ENCODE measurements at places on chromosomes 7 and 10.

DNA sequence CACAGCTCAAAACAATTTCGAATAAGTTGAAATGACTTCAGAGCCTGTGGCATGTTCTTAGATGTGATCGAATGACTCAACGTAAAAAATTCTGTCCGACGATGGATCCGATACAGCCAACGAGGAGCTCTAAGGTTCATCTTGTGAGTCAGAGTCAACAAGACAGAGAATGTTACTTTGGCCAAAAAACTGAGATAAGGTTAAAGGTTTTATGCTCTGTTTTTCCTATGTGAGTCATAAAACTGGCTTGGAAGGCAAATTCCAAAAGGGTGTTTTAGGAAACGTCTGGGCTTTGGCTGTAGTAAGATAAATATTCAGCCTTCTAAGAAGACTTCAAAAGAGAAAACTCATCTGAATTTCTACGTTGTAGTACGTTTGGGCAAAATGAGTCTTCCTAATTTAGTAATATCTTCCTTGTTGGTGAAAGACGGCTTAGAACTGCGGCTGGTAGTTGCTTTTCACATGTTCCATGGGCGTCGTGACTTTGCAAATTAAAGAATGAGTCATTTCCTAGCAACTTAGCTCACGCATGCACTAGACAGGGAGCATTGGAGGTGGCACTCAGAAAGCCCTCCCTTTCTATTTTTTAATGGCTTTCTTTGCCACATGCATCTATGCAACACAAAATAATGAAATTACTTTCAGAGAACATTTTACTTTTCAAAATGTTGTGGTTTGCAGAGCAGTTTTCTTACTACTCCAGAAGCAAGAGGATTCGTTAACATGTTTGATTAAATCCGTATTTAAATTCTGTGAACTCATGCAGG is 28.2 kb downstream of the PFKP start:
- DNase-seq: no peak

GRCh38 chr7:904847-905246 is 28.5 kb downstream of the GET4 start:
- DNase-seq: no peak

- no peak for DNase-seq
Measured at GRCh38 chr10:19921300-19922140, 105.3 kb downstream of the PLXDC2 start.

GRCh38 chr7:22635349-22635748 is 91.7 kb upstream of the IL6 start:
- no peak for DNase-seq

DNA sequence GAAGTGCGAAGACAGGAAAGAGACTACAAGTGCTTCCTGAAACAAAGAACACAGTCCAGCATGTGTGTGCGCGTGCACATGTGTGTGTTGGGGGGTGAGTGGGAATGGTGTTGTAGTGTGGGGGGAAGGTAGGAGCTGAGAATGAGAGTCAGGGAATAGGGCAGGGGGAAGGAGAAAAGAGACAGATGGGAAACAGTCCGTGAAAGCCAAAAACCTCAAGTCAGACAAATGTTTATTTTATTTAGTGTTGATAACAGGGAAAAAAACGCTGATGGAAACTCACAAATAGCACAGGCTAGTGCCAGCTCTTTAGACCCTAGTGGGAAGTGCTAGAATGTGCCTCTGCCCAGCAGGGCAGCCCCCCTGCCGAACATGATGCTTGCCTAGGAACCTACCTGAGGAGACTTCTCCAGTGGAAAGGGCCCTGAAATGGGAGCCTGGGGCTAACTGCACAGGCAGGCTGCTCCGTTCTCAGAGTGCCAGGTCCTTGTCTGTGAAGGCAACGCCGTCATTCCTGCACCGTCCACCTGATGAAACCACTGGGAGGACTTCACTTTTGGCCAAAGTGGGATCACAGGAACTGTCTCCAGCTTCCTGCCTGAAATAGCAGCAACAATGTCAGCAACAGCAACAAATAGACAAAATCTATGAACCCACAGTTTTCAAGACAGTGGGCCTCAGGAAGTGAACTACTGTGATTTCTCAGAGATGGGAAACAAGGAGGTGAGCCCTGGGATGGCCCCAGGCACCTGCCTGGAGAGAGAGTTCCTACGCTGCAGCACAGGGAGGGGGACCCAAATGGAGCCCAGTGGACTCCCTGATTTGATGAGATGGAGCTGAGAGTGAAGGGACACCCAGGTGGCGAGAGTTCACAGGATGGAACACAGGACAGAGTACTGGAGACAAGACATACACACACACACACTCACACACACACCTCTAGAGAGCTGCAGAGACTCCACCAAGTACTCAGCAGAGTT is 379.7 kb downstream of the RPS24 start:
- no peak for DNase-seq

DNA sequence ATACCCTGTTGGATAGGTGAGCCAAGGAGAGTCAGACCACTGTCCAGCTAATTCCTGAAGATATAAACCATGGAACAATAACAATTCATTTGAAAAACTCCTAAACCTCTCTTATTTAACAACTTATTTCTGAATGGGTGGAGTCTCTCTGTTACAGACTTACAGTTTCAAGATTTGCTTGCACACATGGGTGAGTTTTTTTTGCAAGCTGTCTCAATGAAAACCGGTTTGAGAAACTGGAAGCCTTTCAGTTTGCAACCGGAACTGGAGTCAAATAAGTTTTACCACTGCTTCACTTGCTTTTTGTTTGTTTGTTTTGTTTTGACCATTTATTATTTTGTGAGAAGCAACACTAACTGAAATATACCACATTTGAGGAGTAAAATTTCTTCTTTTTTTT is 243.8 kb downstream of the MTERF1 start:
- no peak for DNase-seq

GRCh38 chr10:72461085-72461484 is 106.4 kb upstream of the DNAJB12 start:
- DNase-seq: no peak

GRCh38 chr7:139118805-139119485 is 9.4 kb upstream of the ZC3HAV1 start:
- DNase-seq: no peak

DNA sequence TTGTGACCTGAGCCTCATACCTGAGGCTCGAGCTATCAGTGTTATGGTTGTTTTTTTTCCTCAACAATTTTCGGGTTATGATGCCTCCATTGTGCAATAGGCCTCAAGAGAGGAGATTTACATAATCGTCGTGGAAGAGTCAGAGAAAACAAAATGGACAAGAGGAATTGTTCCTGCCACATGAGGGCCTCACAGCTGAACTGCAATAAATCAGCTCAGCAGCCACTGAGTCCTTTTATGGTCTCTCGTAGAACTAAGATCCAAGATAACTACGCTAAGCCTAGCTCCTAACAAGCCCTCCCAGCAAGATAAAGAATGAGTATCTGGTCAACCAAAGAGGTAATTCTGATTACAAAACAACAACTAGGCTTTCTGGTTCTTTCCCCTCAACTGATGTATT is 336.8 kb downstream of the WDR11 start:
- no peak for DNase-seq

- no peak for DNase-seq
Measured at GRCh38 chr7:76296743-76297740, 5.4 kb upstream of the HSPB1 start.

DNA sequence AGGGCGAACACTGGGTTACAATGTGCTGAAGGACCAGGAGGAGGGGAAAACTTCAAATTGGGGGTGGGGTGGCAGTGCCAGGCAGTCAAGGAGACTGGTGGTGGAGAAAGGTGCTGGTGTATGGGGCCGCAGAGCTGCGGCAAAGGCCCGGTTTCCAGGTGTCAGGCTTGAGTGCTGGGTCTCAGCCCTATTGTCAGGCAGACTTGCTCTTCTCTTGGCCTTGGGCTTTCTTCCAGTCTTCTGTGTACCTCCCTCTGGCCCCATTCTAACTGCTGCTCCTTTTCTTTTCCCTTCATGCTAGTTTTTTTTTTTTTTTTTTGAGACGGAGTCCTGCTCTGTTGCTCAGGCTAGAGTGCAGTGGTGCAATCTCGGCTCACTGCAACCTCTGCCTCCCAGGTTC is 51.0 kb downstream of the POLR3A start:
- DNase-seq: no peak

DNA sequence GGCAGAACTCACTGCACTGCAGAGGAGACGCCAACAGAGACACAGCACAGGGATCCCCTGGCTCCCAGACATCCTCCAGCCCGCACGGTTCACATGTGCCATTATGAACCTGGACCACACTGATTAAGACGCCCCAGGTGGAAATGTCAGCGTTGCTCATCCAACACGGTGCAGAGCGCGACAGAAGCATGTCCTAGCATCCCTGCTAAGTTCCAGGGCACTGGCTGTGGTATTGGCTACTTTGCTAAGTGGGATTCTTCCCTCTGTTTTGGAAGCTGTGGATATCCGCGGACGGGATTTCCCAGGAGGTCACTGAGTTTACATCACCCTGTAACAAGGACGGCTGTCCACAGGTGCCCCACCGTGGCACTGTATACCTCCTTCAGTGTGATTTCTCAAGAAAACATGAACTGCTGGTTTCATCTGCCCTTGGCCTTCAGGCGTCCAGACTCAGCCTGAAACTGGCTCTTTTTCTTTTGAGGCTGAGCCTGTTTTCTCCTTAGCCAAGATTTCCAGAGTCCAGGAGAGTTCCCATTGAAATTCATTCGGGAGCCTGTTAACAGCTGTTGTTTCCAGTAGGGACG is 324.0 kb downstream of the WDR37 start:
- peak; percentile 7 for DNase-seq

- no peak for DNase-seq
Measured at GRCh38 chr10:95819620-95820329, 63.8 kb downstream of the ENTPD1 start.

GRCh38 chr10:33341637-33342036 is 7.2 kb upstream of the NRP1 start:
- no peak for DNase-seq

DNA sequence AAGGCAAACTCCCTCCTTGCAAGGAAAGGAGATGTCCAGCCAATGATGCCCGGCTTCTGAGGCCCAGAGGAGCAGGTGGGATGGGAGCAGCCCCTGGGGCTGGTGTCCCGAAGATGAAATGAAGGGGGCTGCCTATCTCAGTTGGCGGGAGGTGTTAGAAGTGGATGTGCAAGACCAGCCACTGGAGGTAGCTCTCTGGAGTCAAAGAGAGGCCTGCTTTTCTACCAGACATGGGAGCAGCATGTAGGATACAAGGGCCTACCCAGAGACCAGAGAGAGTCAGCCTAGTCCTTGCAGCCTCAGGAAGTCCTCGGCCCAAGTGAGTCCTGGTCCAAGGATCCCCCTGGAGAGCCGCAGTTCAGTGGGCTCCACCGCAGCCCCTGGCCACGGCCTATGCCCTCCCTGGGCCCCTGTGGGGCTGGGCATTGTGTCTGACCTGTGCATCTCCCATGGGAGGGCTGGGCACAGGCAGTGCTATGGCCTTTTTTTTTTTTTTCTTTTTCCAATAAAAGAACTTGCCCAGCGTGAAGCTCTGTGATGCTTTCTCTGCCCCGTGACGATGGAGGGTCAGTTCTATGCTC is 17.7 kb downstream of the GOLGA7B start:
- DNase-seq: no peak

- DNase-seq: no peak
Measured at GRCh38 chr7:120402801-120403200, 129.8 kb downstream of the KCND2 start.

DNA sequence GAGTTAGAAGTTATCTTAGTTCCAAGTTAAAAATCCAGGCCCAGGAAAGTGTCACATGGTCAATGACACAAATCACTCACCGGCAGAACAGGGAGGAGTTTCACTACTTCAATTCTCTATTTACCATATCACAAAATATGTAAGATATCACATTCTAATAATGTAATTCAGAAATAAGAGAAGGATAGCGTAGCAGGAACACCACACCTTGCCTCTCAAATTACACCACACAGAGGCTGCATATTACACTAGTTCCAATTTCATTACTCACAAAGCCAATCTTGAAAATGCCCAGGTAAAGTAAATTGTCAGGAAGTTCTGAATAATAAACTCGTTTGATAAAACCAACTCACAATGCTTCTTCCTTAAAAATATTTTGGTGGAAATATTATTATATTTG is 169.2 kb downstream of the CTTNBP2 start:
- DNase-seq: no peak

GRCh38 chr7:6496842-6497636 is 49.3 kb upstream of the DAGLB start:
- DNase-seq: no peak

GRCh38 chr10:103770139-103770538 is 85.2 kb downstream of the SH3PXD2A start:
- DNase-seq: no peak

- DNase-seq: no peak
Measured at GRCh38 chr7:16586081-16586874, 59.3 kb downstream of the ANKMY2 start.

DNA sequence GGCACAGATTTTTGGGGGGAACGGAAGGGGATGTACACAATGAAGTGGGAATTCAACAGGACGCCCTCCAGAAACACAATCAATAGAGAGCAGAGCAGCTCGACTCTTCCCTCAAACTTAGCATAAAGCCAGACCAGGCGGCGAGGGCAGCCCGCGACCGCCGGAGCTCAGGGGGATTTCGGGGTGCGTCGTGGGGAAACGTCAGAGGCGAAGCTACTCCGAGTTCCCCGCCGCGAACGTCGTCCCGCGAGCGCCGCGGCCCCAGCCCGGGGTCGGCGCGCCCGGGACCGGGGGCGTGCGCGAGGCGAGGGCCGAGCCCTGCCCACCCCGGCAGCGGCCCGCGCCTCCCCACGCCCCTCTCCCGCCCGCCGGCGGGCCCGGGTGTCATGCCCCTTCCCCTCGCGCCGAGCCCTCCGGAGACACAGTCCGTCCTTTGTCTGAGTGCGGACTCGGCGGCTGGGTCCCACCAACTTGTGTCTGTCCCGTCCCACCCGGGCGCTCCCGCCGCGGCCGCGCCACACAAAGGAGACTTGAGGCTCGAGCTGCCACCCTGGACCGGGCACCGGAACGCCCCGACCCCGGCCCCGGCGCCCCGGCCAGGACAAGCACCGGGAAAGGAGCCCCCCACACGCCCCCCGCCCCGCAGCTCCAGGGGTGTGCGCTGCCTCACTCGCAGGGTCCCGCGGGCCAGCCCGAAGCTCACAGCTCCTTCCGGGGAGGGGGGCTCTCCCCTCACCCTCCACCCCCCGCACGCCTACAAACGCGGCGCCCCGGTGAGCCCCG is 634 bp downstream of the EZH2 start:
- DNase-seq: peak; percentile 79

DNA sequence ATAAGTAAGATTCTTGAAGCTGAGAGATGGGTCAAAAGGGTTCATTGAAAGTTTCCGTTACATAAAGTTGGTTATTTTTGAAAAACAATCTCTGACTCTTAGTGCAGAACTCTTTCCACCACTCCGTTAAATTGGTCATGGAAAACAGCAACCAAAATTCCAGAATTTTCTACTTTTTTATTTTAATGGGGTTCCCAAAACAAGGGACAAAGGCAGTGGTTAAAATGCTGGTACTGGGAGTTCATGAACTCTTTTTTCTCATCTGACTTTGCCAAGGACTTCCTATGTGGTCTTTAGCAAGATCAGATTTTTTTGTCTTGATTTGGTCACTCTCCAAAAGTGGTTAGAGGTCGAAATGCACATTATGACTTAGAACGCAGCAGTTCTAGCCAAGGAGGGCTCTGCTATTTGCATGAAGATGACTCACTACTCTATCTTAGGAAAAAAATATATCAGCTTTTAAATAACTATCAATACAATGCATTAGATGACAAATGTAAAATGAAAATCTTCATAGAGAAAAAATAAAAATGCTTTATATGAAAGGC is 145.7 kb downstream of the REEP3 start:
- no peak for DNase-seq

GRCh38 chr7:133529861-133530260 is 277.0 kb downstream of the EXOC4 start:
- no peak for DNase-seq

Data from activated CD8-positive, alpha-beta memory T cell treated with anti-CD3 and anti-CD28 coated beads for 24 hours (primary cell).